ENCODE measurements at places on chromosomes 3 and 15. TPM values are rescaled to one million over a fixed set of nuclear protein-coding genes. Genes with fewer than 3 reads are reported as not detected.

GOLGA6A gene
- total RNA-seq, result not detected

DNA sequence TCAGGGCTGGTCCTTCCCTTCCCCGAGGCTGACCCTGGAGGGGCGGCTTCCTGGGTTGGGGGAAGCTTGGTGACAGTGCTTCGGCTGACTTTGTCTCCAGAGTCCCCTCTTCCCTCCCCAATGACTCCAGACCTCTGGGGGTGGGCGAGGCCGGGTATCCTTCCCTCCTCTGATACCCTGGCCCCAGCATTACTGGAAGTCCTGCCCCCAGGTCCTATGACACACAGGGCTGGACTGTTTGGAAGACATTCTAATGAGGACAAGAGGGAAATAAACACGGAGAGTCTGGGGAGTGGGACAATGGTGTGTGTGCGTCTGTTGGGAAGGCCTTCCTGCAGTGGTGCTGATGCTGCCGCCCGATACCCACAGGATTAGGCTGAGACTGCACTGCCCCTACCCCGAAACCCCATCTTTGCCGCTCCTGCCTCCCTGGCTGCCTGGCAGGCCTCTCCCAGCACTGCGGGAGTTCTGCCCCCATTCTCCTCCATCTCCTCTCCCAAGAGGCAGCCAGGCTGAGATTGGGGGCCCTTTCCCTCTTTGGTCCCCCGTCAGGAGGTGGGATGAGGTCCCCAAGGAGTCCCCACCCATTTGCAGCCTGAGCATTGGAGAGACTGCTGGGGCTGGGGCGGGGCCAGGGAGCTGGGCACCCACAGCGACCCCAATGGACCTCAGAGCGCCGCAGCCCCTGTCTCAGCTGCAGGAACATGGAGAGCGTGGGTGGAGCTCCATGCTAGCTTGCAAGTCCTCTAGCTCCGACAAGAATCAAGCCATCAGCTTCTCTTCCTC, 29.7 kb upstream of the FBLN2 start:
- DNase-seq, result no peak

SAMMSON gene
- total RNA-seq, result not detected

- DNase-seq, result no peak
Measured at GRCh38 chr15:101017093-101017754, 98.1 kb downstream of the LRRK1 start.

DNA sequence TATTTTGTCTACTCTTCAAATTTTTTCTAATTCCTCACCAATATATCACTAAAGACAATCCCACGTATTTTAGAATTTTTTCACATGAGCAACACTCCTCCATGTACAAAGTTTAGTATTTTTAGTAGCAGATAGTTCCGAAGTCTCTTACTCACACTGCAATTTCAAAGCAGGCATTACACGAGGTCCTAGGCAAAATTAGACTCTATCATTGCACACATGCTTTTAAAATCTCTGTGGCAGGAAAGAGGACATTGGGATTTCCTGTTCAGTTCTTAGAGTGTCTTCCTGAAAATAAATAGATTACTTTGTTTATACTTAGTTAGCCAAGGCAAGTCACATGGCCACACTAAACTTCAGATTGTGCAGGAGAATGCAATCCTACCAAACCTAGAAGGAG, 847.7 kb downstream of the ROBO2 start:
- no peak for DNase-seq

AP2M1 gene
- total RNA-seq, result 204 TPM

EBLN2 gene
- 10.8 TPM for total RNA-seq

DNA sequence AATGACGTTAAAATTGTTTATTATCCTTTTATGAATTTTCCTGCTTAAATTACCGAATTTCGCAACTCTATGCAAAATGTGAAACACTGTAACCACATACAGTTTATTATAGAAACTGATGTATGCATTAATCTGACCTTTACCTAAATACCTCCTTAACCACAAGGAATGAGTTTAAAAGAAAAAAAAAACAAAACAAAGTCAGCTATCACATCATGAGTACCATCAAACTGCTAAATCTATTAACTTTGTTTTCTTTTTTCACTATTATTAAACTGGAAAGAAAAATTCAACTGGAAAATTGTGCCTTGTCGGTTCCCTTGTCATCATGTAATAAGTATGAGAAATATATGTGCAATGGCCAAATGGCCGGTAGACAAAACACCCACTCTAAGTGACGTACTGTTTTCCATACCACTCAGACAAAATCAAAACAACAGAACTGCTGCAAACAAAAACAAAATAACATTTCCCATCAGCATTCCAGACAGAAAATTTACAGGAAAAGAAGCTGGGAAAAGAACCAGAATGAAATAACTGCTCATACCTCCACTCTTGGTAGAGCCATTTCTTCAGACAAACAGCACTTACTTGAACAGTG, 415.3 kb downstream of the FOXP1 start:
- DNase-seq, result no peak

Data from breast epithelium (tissue), 4 donors.